ENCODE measurements at places on chromosomes 5 and 9.

- no peak for DNase-seq
Measured at GRCh38 chr5:98535901-98536300, 237.6 kb upstream of the RGMB start.

- DNase-seq, result no peak
Measured at GRCh38 chr5:131281133-131281867, 17.4 kb downstream of the CDC42SE2 start.

DNA sequence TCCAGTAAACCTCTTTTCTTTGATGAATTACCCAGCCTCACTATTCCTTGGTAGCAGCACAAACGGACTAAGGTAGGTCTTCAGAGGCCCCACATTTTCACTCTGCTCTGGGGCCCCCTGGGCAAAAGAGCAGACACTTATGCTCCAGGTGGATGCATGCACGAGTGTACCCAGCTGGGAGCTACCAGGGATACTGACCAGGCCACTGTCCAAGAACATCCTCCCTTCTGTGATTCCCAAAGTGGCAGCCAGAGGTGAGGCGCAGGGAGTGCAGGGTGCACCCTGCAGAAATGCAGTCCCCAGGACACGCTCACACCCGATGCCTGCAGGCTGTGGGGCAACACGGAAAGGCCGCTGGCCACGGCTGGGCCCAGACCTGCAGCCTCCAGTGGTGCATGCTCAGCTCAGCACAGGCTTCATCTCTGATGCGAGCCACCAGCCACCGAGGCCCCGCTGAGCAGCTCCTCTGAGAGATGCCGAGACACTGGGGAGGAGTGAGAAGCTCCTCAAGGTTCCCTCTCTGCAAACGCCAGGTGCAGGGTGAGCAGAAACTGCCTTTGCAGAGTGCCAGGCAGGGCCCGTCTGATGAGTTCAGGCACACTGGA, 48.1 kb upstream of the OLFM1 start:
- no peak for DNase-seq

DNA sequence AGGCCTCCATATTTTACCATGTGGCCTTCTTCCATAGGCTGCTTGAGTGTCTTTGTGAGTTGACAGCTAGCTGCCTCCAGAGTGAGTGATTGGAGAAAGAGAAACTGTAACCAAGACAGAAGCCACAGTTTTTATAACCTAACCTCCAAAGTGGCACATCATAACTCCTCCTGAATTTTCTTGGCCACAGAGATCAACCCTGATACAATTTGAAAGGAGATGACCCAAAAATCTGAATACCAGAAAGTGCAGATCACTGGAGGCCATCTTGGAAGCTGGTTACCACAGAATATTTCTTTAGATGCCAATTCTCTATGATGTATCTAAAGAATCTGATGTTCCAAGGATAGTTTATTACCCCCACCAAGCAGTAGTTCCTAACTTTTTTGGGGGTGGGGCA, 254.3 kb upstream of the PDE4D start:
- DNase-seq, result no peak

DNA sequence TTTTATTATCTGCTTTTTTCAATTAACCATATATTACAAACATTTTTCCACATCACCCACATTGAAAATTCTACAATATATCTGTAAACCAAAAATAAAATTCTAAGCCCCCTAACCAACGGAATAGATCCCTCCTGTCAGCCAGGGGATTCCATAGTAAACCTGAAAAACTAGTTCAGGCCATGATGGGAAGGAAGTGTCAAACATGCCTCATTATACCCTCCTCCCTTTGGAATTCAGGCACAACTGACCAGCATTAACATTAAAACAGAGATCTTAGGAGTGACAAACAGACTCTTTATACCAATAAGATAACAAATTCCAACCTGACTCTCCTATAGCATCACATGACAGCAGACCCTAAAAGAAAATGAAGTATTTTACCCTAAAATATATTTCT, 113.7 kb upstream of the DMRT1 start:
- no peak for DNase-seq

DNA sequence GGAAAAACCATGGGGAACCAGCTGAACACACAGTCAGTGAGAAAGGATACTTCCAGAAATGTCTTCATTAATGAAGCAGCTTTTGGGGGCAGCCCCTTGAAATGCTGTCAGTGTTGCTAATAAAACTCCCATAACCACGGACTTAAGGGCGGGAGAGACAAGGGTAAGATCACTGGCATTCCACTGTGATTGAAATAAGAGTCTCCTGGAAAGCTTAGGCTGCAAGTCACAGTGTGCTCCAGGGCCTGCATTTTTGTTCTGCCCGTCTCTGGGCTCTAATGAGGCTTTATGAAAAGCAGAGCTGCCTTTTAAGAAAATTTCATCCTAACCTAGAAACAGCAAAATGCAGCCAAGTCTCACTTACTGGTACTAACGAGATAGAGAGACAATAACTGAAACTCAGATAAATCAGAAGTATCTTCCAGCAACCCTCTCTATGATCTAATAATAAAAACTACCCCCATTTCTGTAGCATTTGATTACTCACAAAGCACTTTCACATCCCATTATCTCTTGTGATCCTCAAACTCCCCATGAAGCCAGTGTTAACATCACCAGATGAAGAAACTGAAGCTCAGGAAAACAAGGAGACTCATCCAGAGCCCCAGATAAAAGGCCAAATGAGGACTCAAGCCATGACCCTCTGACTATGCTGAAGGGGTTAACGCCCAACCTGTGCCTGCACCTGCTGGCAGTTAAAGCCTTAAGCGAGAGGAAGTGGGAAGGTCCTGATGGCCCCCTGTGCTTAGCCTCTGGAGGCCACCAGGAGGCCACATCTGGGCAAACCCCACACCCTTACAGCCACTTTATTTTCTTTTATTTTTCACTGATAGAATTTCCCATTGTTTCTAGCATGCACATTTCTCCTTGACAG, 37.5 kb downstream of the SPOCK1 start:
- no peak for DNase-seq

GRCh38 chr5:175654339-175654738, 3.5 kb upstream of the HRH2 start:
- no peak for DNase-seq

Data from stimulated activated CD4-positive, alpha-beta T cell treated with anti-CD3 and anti-CD28 coated beads, Interleukin-15, amount 100 ng/mL, for 24 hours (primary cell).